ENCODE measurements at places on chromosomes 3 and 15. TPM values are rescaled to one million over a fixed set of nuclear protein-coding genes. Genes with fewer than 3 reads are reported as not detected.
A peak's percentile ranks its signal among the peaks of the same experiment; 100 is the strongest.

Gene COL6A5
- not detected for polyA plus RNA-seq

Gene GPR156
- polyA plus RNA-seq = 0.27 TPM

Gene CFAP161
- polyA plus RNA-seq = not detected

Gene SI
- not detected for polyA plus RNA-seq

GRCh38 chr15:28921919-28922706 lies 36.3 kb downstream of the APBA2 start:
- no peak for DNase-seq

DNA sequence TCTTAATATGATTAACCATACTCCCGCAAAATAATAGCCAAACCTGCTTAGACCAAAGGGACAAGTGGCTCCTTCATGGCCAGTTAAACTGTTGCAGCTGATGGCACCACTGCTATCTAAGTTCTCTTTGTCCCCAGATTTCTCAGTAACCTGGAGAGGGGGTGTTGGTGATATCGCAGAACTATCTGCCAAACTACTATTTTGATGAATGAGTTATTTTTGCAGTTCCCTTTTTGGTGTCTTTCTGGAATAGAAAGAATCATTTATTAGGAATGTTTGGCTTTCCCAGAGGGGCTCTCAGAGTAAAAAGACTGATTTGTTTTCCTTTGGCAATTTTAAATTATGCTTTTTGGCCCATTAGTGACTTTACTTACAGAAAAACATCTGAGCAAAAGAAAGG lies 33.0 kb downstream of the CLEC3B start:
- no peak for DNase-seq

DNA sequence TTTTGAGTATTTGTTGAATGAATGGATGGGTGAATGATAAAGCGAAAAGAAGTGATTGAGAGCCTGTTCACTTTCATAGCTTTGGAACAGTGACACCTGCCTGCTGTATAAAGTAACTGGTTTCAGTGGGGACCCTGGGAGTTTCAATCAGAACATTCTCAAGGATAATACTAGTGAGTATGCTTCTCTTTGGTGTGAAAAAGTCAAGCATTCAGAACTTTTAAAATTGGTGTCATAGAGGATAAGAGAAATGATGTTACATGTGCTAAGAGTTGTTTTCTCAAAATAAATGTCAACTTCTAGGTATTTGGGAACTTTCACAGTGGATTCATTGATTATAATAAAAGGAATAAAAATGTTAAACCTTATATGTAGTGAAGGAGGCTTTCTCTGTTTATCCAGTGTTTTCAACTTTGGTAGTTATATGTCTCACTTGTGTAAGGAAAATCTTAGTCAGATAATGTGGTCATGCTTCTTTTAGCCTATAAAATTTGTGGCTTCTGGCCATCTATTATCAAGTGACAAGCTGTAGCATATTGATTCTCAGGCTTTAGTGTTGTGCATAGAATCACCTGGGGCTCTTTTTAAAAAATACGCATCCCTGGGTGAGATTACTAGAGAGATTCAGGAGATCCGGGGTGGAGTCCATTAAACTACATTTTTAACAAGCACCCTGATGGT lies 11.9 kb downstream of the LRCH3 start:
- peak; percentile 63 for DNase-seq

GRCh38 chr3:420584-420983 lies 224.0 kb downstream of the CHL1 start:
- DNase-seq = no peak

GRCh38 chr15:58454950-58455401 lies 23.2 kb downstream of the LIPC start:
- no peak for DNase-seq

GRCh38 chr3:190205739-190206138 lies 85.0 kb upstream of the P3H2 start:
- peak; percentile 91 for DNase-seq

GRCh38 chr3:39329493-39329892 lies at the start of gene CCR8:
Gene CCR8 (plus strand): TSS chr3:39329709. CDS start chr3:39332332, 2,623 bp downstream.
- DNase-seq = no peak

DNA sequence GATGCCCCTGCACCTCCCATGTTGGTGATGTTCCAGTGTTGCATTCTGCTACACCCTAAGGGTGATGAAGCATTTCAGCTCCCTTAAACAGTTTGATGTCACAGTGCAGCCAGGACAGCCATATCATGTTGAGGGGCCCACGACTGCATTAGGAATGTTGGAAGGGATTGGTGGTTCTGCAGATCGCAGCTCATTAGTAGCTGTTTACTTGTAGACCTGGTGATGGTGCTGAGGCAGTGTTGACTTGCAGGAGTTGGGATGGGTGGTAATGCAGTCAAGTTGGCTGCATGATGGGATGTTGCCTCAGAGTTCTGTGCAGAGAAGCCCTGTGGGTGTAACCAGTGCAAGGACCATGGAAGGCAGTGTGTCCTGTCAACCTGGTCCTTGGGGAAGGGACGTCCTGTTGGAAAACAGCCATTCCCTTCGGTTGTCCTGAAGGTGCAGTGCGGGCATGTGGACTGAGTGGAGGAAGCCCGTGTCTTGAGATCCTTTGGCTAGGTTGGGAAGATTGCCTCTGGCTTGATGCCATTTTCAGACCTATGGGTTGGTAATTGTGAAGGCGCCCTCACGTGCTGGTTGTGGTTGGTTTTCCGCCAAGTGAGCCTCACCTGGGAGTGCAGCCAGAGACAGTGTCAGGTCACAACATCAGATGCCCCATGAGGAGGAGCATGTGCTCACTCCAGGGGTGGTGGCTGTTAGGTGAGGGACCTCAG lies 100.7 kb downstream of the SNRPN start:
- DNase-seq = no peak

DNA sequence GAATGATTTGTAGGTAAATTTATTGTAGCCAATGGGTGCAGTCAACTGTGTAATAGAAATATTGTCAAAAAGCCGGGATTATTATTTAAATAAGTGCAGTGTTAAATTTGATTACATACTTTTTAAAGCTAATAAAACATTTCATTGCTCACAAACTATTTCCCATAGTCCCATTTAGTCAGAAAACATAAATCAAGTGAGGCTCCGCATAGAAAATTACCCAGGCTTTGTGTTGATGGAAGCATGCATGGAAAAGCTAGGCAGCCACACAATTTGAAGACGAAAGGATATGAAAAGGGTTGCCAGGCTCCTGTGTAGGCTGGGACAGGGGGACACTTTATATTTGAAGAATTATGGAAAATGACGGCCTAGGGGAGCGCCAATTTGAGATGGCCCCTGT lies 82.3 kb downstream of the LRTM1 start:
- DNase-seq = no peak

DNA sequence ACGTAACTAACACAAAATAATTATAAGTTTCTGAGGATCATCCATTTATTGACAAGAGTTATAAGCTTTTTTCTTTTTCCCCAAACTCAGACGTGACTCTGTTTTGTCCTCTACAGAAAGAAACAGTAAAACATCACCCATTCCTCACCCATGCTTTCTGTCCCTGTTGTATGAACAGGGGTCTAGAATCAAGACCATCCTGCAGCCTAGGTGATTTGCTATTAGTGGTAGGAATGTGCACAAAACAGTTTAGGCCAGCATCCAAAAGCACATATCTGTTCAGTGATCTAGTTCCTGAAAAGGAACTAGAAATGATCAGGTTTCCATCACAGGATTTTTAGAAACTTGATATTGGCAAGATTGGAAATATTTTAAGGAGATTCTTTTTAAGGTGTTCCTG lies 527.6 kb downstream of the SOX2 start:
- no peak for DNase-seq

- no peak for DNase-seq
These were observed 99.1 kb upstream of the STT3B start for GRCh38 chr3:31433679-31433992.

DNA sequence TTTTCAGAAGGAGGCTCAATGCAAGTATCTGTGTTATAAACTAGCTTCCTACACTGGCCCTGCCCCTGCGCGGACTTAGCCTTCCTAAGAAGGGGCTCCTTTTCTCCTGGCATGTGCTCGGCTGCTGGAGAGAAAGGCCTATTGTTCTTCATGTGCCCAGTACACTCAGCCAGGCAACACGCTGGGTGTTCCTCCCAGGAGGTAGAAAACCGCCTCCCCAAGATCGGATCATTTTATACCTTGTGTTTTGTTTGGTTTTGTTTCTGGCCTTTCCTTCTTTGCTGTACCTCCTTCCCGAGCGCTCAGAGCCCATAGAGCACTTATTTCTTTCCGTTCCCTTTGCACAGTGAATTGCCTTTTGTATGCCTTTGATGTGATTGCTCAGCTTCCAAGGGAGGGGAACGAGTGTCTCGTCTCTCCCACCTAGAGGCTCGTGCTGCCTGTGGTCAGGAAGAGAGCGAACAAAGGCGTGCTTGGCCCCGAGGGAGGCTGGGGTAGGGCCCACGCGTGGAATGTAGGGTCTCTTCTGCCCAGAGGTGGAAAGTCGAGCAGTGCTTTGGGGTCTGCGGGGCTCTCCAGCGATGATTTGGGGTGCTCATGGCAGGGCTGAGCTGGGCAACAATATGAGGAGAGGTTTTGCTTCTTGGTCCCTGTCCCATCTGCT lies 30.0 kb downstream of the CCNL1 start:
- DNase-seq = no peak

DNA sequence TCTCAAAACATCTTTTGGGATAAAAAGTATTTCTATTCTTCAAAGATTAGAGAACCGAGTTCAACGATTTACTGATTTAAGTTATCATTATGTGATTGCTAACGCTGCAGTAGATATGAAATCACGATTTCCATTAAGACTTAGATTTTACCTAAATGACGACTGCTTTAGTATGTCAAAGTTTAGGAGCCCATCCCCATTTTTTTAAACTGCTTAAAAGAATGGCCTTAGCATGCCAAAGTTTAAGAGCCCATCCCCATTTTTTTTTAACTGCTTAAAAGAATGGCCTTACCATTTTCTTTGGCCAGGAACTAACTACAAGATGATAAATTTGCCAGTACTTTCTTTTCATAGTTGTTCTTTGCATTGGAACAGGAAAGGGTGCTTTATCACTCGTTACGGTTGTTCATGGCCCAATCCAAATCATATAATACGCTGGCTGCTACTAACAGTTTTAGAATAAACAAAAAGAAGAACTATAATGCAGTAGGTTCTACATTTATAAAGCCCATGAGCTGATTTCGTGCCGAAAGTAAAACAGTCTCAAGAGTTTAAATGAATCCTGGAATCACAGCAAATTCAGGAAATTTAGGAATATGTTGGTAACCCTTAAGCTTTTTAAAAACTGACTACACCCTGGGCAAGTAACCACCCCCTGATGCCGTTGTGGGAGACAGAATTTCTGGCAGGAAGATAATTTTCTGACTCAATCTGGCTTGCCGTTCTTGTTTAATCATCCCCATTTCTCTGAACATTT lies 869 bp upstream of the TSC22D2 start:
- DNase-seq = peak; percentile 88
